ENCODE measurements at places on chromosomes 3 and 15.
A peak's percentile ranks its signal among the peaks of the same experiment; 100 is the strongest.

- no peak for DNase-seq
Measured at GRCh38 chr3:193498215-193498614, 56.5 kb downstream of the ATP13A4 start.

- no peak for DNase-seq
Measured at GRCh38 chr3:525415-525814, 328.9 kb downstream of the CHL1 start.

DNA sequence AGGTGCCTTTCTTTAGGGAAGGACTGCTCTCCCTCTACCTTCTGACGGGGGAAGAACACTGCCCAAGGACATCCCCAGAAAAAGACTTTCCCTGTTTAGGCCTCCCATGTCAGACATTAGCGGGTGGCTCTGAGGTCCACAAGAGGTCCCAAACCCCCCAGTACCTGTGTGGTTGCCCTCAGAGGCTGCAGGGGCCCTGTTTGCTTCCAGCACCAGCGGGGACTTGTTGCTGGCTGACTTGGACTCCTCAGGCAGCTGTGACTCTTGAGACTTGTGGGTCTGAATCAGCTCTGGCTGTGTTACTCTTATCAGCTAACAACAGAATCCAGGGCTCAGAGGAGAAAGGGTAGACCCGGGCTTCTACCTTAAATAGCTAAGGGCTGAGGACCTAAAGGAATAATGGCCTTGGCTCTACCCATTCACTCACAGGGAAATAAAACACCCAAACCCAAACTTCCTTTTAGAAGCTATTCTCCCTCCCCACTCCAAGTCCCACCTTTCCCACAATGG is 39.2 kb downstream of the SEMA3G start:
- DNase-seq, result no peak

- DNase-seq, result no peak
Measured at GRCh38 chr15:93189561-93189960, 100.5 kb upstream of the RGMA start.

- DNase-seq, result no peak
Measured at GRCh38 chr3:184821034-184821433, 9.1 kb downstream of the VPS8 start.

- no peak for DNase-seq
Measured at GRCh38 chr3:3586843-3587646, 212.2 kb upstream of the LRRN1 start.

GRCh38 chr15:58473724-58474123 is 41.9 kb downstream of the LIPC start:
- DNase-seq, result no peak

GRCh38 chr15:23913635-23914034 is 226.5 kb upstream of the NDN start:
- DNase-seq, result no peak

- no peak for DNase-seq
Measured at GRCh38 chr3:135178566-135178965, 383.5 kb downstream of the EPHB1 start.

GRCh38 chr15:35507932-35508638 is 37.9 kb downstream of the DPH6 start:
- no peak for DNase-seq

DNA sequence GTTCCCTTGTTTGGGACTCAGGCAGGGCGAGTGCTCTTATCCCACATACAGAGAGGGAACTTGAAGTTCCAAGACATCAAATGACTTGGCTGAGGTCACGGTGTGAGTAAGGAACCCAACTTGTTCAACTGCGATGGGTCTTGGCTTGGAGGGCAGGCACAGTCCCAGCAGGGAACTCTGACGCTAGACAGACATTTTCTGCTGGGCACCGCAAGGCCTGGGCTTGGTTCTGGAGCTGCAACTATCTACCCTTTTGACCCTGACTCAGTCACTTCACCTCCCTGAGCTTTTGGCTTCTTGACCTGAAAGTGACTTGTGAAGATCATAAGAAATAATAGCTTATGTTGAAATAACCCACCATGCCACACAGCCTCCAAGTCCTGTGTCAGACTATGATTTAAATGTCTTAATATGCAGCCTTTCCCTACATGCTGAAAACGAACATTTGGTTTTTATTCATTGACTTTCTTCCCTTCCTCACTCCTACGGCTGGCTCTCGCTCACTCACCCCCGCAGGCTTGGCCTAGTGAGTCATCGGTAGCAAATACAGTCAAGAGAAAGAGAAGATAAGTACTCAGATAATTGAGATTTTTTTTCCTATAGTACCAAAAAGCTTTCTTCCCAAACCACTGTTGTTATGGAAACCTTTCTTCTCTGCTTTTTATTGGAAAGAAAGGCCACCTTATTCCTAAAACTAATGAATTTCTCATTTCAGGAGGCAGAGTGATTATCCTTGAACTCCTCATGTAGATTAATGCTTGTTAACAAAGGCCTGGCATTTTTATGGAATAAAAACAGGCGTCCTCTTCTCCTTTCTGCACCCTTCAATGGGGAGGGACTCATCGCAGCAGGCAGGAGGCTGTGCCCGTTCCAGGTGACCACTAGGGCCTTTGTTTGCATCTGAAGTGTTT is 178.4 kb downstream of the ATP10A start:
- DNase-seq, result no peak

- no peak for DNase-seq
Measured at GRCh38 chr3:44961888-44962287, 14.1 kb downstream of the ZDHHC3 start.

DNA sequence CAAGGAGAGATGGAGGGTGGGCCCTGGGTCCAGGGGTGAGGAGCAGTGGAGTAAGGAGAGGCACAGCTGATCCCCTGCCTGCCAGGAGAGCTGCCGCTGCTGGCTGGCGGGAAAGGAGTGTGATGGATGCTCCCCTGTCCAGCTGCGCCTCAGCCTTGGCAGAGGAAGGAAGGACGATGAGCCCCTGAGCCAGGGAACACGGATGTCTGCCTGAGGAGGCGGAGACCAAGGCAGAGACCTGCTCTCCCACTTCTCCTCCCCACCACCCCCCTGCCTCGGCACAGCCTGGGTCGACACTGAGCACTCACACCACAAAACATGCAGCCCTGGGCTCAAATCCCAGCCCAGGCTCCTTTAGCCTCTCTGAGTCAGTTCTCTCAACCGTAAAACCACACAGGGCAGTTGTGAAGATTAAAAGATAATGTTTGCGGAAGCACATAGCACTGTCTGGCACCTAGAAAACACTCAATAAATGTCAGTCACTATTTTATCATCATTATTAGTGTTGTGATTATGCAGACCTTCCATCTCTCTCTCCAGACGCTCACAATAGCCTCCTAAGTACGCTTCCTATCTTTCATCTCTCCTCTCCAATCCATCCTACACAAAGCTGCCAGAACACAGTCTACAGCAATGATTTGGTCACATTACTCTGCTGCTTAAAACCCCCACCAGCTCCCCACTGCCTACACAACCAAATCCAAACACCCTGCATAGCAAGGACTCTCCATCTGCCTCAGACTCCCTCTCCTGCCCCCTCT is 52.2 kb downstream of the SEMA5B start:
- DNase-seq, result peak; percentile 50

DNA sequence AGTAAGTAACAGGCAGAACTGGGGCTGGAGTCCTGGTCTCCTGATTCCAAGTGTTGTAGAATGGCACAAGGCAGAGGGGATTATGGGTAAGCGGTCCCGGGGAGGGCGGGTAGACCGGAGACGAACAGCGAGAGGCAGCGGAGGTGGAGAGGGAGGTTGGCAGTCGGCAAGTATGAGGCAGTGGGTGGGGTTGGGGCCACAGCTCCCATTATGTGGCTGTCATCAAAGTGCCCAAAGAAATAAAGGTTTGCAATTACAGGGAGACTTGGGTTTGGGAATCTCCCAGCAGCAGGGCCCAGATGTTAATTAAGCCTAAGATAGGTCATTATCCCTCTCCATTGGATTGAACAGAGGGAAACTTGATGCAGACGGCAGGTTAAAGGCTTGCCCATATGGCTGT is 16.9 kb downstream of the FAM43A start:
- DNase-seq, result no peak
